OCI-M1 (cell line): ENCODE measurements at places on chromosomes 6 and 20.

GRCh38 chr6:159092631-159093030, 47.8 kb upstream of the TAGAP start:
- DNase-seq, result no peak

DNA sequence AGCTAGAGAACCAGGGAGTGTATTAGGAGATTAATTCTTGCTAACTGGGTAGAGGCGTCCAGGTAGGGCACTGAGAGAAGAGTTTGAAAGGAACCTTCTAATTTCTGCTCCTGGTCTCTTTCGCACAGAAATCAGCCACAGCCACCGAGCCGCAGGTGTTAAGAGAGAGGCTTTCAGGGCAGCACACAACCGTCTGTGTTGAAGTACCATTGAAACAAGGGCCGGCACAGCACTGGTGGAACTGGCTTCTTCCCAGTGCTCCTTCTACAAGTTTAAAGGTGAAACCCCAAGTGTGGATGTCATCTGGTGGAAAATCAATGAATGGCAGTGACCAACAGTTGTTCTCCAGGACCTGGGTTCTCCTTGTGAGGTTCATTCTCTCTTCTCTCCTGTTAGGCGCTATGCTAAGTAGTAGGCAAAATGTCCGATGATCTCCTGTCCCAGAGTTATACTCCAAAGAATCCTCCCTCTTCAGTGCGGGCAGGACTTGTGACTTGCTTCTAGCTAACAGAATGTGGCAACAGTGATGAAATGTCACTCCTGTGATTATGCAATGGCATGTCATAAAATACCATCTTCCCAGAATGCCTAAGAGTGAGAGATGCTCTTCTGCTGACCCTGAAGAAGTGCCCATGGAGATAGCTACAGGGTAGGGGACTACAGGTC, 15.0 kb upstream of the RIN2 start:
- DNase-seq, result peak; percentile 8

- peak; percentile 26 for DNase-seq
Measured at GRCh38 chr6:47741807-47742206, 40.0 kb upstream of the OPN5 start.

GRCh38 chr6:73519926-73520687, 725 bp downstream of the EEF1A1 start:
- peak; percentile 69 for DNase-seq
